Epithelial cell of proximal tubule (primary cell): ENCODE measurements at places on chromosomes 3 and 15.

GRCh38 chr15:60272623-60273022 is 125.2 kb downstream of the ANXA2 start:
- DNase-seq: no peak

GRCh38 chr15:101803676-101804075 is 367 bp downstream of the OR4F6 start:
- no peak for DNase-seq

DNA sequence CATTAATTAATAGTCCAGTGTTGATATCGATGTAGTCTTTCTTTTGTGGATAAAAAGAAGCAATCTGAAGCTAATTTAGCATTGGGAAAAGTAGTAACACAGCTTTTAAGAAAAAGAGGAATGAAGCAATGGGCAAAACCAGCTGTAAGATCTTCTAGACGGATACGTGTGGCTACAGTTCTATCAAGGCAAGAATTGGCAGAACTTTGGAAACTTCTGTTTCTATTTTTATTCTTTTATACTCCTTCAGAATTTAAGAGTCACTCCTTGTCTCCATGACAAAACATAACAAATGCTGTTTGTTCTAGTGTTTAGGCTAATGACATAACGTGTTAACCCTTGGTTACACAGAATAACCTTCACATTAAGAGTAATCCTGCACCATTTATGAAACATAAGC is 289.2 kb downstream of the ROBO2 start:
- DNase-seq: no peak

DNA sequence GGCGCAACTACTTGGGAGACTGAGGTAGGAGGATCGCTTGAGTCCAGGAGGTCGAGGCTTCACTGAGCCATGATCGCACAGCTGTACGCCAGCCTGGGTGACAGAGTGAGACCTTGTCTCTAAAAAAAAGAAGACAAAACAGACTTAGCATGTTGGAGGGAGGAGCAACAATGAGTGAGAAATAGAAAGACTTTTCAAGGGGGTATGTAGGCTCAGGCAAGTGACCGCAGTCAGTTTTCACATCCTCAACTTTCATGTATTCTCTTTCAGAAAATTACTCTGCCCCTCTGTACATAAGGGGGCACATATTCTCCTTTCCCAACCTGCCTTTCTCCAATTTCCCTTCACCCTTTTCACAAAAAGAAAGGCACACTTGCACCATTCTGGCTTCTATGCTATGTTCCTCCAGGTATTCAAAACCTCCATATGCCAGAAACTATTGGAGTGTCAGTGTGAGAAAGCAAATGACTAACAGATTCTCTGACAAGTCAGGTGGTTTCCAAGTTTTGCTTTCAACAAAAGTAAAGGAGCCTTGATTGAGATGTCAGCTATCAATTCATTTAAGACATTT is 7.6 kb downstream of the NSUN3 start:
- no peak for DNase-seq

GRCh38 chr3:176611703-176612102 is 585.6 kb downstream of the TBL1XR1 start:
- DNase-seq: no peak

DNA sequence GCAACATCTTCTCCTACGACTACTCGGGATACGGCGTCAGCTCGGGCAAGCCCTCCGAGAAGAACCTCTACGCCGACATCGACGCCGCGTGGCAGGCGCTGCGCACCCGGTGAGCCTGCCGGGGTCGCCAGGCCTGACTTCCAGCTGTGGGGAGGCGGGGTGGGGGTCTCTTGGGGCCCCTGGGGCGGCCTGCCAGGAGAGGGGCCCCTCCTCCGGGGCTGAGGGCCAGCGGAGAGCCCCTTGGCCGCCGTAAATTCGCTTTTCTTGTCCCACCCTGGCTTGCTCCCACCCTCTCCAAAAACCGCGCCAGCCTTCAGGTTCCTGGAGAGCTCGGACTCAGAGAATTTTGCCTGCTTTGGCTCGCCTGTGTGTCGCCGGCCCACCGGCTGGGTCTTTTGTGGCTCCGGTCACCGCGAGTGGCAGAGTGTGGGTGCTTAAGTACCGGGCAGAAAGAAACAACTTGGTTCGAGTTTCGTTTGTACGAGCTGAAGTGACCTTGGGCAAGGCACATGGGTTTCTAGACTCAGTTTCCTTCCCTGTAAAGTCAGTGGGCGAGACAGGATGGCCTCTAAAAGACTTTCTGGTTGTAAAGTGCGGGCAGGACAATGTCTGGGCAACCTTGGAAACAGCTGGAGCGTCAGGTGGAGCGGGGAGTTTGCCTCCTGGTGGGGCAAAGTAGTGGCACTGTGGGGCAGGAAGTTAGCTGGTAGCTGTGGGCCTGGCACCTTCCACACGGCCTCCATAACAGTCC is 976 bp downstream of the ABHD17C start:
- DNase-seq: no peak
